ENCODE measurements at places on chromosomes 2 and 18.

GRCh38 chr18:78445880-78446279 is 533.7 kb upstream of the SALL3 start:
- no peak for DNase-seq

GRCh38 chr2:10170256-10170655 is 47.7 kb downstream of the RRM2 start:
- DNase-seq = no peak

GRCh38 chr2:42331569-42332284 is 29.3 kb downstream of the COX7A2L start:
- no peak for DNase-seq

- no peak for DNase-seq
These were observed 234.1 kb downstream of the GLI2 start for GRCh38 chr2:120969613-120970355.

DNA sequence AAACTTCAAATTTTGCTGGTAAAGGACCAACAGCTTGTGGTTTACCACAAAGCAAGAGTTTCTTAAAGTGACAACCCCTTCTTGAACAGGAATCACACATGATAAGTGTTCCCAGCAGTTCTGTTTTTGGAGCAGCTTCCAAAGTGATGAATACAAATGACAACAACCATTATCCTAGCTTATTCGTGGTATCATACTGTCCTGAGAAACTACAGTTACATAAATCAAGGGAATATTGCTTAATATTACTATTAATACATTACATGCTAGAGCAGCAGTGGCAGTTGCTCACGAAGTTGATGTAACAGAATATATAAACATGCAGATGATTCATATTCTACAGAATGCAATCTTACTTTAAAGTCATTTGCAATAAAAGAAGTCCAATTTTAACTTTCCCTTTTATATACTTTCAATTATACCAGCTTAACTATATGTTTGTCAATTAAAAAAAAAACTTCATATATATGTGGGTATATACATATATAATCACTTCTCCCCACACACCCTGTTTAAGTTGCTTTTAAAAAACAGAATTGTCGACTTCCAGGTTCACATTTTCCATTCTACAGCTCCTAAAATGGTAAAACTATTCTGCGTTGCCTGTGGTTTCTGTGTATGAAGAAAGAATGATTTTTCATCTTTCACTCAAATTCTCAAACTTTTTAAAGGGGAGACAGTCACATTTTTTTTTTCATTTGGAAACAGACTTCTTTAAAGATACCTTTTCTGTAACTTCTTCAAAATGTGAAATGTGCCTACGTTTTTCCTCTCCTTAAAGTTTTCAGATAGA is 713.6 kb downstream of the TDRD15 start:
- peak; percentile 57 for DNase-seq

- no peak for DNase-seq
These were observed 131.3 kb upstream of the GPC1 start for GRCh38 chr2:240303896-240304745.

GRCh38 chr2:134668821-134669220 is 50.0 kb downstream of the TMEM163 start:
- no peak for DNase-seq

DNA sequence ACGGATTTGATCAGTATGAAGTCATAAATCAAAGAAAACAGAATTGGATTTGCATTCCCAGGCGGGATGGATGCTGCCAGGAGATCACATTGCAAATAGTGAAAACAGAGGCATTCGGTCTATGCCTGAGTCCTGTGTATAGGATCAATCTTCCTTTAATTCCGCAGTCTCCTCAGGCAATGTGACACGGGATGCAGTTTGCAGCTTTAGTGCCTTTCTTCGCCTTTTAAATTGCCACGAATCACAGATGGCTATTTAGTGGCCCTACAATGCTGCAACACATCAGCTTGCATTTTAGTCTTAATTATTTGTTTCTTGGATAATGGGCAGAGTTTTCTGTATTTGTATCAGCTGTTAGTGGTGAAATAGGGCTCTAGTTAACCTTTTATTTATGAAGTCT is 6.8 kb downstream of the ADCYAP1 start:
- no peak for DNase-seq

- peak; percentile 47 for DNase-seq
These were observed 85.4 kb downstream of the NCKAP1 start for GRCh38 chr2:182952741-182953450.
